Kidney epithelial cell (primary cell): ENCODE measurements at places on chromosomes 3 and 15. TPM values are rescaled to one million over a fixed set of nuclear protein-coding genes. Genes with fewer than 3 reads are reported as not detected.

Gene PIK3CB
- total RNA-seq = 14.5 and 17.9 TPM in 2 replicates

Gene P2RY13
- total RNA-seq = 0.13 TPM in 1 of 2 replicates, not detected in the other

Gene CCDC71
- total RNA-seq = 41.2 and 46.6 TPM in 2 replicates

Gene CASR
- total RNA-seq = 0.04 and 0.07 TPM in 2 replicates

Gene SERPINI1
- 1.9 and 2.4 TPM in 2 replicates for total RNA-seq

Gene PXYLP1
- 11.5 and 15.8 TPM in 2 replicates for total RNA-seq

Gene TJP1
- total RNA-seq = 145 and 148 TPM in 2 replicates

Gene GOLGA6L7
- total RNA-seq = not detected in 2 replicates

Gene HHLA2
- total RNA-seq = 0.79 TPM in 1 of 2 replicates, not detected in the other

Gene SLC9C1
- 2.2 TPM in 1 of 2 replicates, not detected in the other for total RNA-seq

Gene GNB4
- 21.1 and 26.2 TPM in 2 replicates for total RNA-seq

Gene NAALADL2
- total RNA-seq = 2.9 and 4.4 TPM in 2 replicates

Gene VEPH1
- 9.0 and 26.0 TPM in 2 replicates for total RNA-seq

Gene CELF6
- 0.29 and 0.41 TPM in 2 replicates for total RNA-seq

Gene TNK2
- 14.1 and 16.0 TPM in 2 replicates for total RNA-seq

Gene TGM5
- total RNA-seq = not detected in 2 replicates

Gene EXD1
- total RNA-seq = 0.17 TPM in 1 of 2 replicates, not detected in the other

Gene GPR160
- 13.2 and 14.2 TPM in 2 replicates for total RNA-seq
